ENCODE measurements at places on chromosomes 7 and 10. TPM values are rescaled to one million over a fixed set of nuclear protein-coding genes. Genes with fewer than 3 reads are reported as not detected.

Gene PRKRIP1
- total RNA-seq = 15.4 TPM

Gene CACNB2
- total RNA-seq = 12.4 TPM

Gene TRIM50
- not detected for total RNA-seq

Gene RNLS
- 22.0 TPM for total RNA-seq

Gene CFAP70
- 0.64 TPM for total RNA-seq

Gene UNC5B
- 35.6 TPM for total RNA-seq

Gene FZD8
- 1.8 TPM for total RNA-seq

Gene TLL2
- 0.26 TPM for total RNA-seq

Gene KIF20B
- total RNA-seq = 8.0 TPM

Gene NEUROD6
- total RNA-seq = not detected

Gene RBP4
- not detected for total RNA-seq

Gene HTRA1
- 93.3 TPM for total RNA-seq

Gene SORBS1
- 0.16 TPM for total RNA-seq

Gene SERPINE1
- total RNA-seq = 3,652 TPM

Gene C10orf105
- total RNA-seq = not detected

Gene TMEM139
- total RNA-seq = 0.39 TPM

Gene SEC31B
- 5.7 TPM for total RNA-seq

Gene CAV1
- 107 TPM for total RNA-seq

Gene TIAL1
- 42.7 TPM for total RNA-seq

Gene FAM241B
- total RNA-seq = not detected

Gene EPHB4
- total RNA-seq = 48.5 TPM

Gene IL6
- total RNA-seq = 0.40 TPM

Gene WDR86
- total RNA-seq = 1.7 TPM

Gene ADGRA1
- total RNA-seq = not detected

Gene UTF1
- total RNA-seq = not detected

Gene INTS15
- 23.3 TPM for total RNA-seq

Gene FAM13C
- total RNA-seq = 1.9 TPM

Gene ODAD2
- total RNA-seq = 0.52 TPM

Gene MDH2
- 96.7 TPM for total RNA-seq

Gene IMMP2L
- total RNA-seq = 8.4 TPM

Gene NKX1-2
- not detected for total RNA-seq

Gene TRIL
- 11.4 TPM for total RNA-seq

Gene CALD1
- 265 TPM for total RNA-seq

Gene ELFN1
- not detected for total RNA-seq

Gene POU6F2
- total RNA-seq = not detected

Gene PNLIP
- total RNA-seq = not detected

Gene GIMAP6
- 1.0 TPM for total RNA-seq

Gene OPALIN
- total RNA-seq = not detected

Gene MMD2
- not detected for total RNA-seq

Gene RASSF4
- 11.2 TPM for total RNA-seq

Gene ADK
- total RNA-seq = 12.4 TPM

Gene SFRP5
- not detected for total RNA-seq

Gene CFAP43
- total RNA-seq = not detected

Gene STEAP1B
- 4.4 TPM for total RNA-seq

Gene CC2D2B
- total RNA-seq = not detected

Gene PRSS37
- not detected for total RNA-seq

Gene CRCP
- 22.2 TPM for total RNA-seq

Gene TDRD1
- total RNA-seq = not detected

Gene LRRD1
- 0.56 TPM for total RNA-seq

Gene BMPER
- total RNA-seq = 7.4 TPM

Measured in epithelial cell of alveolus of lung (primary cell).